Frontal cortex (tissue), 4 donors: ENCODE measurements at places on chromosomes 6 and 20. TPM values are rescaled to one million over a fixed set of nuclear protein-coding genes. Genes with fewer than 3 reads are reported as not detected.

Gene MYCT1
- 4.5 TPM for total RNA-seq

Gene RAET1L
- total RNA-seq: not detected

Gene SH3BGRL2
- total RNA-seq: 23.6 TPM

Gene SULF2
- total RNA-seq: 18.8 TPM

Gene SPATA25
- 2.0 TPM for total RNA-seq

- DNase-seq: no peak
Observed at GRCh38 chr20:52454660-52455059, 263.1 kb upstream of the ZFP64 start.

DNA sequence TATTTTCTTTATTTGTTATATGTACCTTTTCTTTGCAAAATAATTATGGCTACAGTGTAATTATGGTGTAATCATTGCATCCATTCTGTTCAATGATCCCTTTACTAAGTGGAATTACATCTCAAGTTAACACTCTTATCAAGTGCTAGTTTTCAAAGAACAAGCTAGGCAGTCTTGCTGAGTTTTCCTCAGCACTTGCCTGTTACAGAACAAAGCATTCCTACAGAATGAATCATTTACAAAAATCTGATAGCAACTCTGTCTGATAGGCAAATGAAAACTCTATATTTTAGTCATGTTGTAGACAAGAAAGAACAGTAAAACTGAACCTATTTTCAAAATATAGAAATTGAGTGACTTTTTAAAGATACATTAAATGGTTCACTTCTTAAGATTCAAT lies 109.8 kb upstream of the POU3F2 start:
- DNase-seq: no peak

DNA sequence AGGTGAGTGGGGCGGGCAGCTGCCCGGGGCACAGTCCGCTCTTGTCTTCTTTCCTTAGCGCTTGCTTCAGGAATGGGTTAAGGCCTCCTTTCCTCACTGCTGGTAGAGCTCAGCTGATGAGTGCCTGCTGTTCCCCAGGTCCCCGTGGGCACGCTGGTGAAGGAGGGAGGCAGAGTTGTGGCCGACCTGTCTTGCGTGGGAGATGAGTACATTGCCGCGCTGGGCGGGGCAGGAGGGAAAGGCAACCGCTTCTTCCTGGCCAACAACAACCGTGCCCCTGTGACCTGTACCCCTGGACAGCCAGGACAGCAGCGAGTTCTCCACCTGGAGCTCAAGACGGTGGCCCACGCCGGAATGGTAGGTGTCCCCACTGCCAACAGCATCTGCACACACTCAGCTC lies 15.7 kb downstream of the MTG2 start:
- DNase-seq: no peak

GRCh38 chr20:6635034-6635736 lies 132.3 kb upstream of the BMP2 start:
- DNase-seq: no peak

DNA sequence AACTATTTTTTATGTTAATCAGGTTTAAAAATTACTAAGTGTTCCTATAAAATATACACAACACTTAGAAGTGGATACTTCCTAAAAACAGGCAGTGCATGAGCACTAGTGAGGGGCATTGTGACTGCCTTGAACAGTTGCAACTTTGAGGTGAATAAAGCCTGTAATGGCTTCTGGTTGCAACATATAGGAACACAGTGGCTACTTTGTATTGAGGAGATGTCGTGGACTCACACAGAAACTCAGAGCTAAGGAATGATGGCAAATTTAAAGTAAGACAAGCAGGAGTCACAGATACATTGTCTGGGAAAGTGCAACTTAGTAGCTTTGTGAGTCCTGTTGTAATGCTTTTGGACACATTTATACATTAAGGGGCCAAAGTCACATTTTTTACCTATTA lies 861 bp upstream of the HLA-A start:
- DNase-seq: no peak

DNA sequence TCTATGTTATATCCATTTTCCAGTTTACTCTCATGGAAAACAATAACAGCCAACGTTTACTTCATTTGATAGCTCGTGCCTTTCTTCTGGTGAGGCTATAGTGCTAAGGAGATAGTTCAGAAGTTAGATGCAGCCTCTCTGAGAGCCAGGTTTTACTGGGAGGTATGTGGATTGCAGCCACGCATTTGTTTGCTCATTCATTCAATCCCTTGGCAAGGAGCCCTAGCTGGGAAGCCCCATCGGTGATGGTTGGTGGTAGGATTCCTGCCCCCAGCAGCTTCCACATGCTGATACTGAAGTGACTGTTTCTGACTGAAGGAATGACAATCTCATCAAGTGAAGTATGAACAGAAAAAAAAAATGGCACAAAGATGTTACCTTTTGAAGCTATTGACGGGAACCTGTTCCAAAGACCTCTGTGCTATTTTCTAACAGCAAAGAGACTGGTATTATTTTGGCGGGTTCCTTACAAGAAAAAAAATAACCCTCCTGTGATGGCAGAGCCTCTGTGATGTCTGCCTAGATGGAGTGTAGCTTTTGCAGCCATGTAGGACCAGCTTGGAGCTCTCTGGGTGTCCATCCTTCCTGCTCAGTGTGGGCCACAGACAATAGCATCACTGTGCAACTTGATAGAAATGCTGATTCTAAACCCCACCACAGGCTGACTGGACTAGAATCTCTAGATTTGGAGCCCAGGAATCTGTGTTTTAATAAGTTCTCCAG lies 30.6 kb downstream of the SNAP25 start:
- DNase-seq: no peak

DNA sequence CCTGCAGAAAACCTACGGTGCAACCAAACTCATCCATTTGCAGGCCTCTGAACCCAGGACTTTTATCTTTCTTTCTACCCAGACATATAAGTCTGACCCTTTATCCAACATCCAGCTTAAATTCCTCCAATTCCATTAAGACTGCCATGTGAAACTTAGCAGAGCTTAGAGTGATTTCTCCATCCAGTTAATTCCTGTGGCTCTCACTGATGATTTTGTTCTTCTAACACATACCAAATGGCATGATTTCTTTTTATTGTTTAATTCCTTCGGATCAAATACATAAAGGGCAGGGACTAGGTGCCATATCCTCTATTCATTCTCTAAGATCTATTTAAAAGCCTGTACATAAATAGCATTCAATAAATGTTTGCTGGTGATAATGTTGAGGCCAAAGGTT lies 92.9 kb downstream of the TASP1 start:
- no peak for DNase-seq
